Osteoblast (primary cell): ENCODE measurements at places on chromosomes 5 and 9.

- DNase-seq = no peak
Observed at GRCh38 chr9:112015736-112016135, 119.1 kb downstream of the UGCG start.

GRCh38 chr9:130024597-130024994, 18.4 kb downstream of the FNBP1 start:
- no peak for DNase-seq

DNA sequence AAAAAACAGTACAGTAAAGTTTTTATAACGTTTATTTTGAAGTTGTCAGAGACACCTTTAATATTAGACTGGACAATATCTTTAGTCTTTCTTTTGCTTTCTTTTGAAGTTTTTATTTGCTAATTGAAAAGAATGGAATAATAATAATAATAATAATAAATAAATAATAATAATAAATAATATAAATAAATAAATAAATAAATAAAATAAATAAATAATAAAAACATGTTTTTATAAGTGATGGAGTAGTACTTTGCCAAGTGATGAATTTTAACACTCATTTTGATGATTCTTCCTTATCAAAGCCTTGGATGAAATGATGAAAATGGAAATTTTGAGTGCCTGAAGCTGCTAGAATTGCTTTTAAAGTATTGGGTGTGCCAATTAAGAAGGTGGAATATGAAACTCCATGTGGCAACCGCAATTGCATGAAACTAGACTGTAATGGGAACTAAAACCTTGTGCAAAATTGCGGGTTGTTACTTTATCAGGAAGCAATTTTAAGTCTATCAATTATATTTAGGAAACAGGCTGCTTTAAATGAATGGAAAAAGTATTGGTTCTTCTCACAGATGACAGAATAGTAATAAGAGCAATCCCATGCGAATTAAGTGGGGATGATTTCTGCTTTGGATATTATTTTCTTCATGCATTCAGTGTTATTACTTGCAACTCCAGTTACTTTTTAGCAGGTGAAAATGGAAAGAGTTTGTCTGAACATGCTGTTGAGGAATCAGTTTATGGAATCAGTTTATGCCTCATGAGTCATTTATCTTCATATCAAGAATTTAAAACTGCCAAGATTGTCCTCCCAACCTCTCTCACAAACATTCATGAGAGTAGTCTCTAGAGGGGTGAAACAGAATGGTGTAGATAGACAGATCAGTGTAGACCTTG, 4.6 kb downstream of the ANXA1 start:
- DNase-seq = no peak

DNA sequence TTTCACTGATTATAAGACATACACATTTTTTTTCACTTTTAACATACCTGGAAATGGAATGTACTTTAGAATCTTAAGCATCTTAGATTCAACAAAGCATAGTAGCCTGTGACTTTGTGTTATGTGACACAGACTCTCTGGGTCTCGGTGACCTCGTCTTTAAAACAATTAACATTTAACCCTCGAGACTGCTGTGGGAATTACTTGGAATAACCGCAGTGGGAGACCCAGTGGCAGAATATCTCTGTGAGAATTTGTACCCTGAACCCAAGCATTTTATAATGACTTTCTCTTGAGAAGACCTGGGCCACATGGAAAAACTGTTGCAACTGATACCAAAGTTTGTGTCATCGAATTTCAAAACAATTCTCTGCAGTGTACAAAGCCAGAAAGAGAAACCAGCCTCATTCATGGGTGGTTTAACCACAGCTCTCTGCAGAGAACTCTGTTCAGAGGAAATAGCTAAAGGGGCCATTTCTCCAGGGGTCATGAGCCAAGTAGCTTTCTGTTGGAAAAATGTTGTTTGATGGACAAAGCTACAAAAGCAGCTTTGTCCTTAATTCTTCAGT, 10.0 kb upstream of the RETREG1 start:
- no peak for DNase-seq

DNA sequence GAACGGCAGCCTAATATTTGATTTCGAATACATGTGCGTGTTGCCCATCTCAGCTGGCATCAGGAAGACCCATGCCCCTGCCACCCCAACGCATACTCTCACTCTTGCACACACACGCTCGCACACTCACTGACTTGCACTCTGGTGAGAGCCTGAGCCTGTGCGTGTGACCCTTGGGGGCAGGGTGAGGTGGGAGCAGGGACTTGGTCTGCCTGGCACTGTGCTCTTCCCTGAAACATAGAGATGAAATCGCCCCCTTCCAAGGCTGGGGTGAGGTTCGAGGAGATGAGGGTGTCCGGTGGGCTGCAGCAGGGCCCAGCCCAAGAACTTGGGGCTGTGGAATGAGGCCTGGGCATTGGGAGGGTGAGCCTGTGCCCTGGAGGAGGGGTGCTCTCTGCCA, 1.2 kb downstream of the LCN9 start:
- peak; percentile 66 for DNase-seq

GRCh38 chr9:135905380-135906258, 1.7 kb downstream of the CAMSAP1 start:
- DNase-seq = peak; percentile 83

DNA sequence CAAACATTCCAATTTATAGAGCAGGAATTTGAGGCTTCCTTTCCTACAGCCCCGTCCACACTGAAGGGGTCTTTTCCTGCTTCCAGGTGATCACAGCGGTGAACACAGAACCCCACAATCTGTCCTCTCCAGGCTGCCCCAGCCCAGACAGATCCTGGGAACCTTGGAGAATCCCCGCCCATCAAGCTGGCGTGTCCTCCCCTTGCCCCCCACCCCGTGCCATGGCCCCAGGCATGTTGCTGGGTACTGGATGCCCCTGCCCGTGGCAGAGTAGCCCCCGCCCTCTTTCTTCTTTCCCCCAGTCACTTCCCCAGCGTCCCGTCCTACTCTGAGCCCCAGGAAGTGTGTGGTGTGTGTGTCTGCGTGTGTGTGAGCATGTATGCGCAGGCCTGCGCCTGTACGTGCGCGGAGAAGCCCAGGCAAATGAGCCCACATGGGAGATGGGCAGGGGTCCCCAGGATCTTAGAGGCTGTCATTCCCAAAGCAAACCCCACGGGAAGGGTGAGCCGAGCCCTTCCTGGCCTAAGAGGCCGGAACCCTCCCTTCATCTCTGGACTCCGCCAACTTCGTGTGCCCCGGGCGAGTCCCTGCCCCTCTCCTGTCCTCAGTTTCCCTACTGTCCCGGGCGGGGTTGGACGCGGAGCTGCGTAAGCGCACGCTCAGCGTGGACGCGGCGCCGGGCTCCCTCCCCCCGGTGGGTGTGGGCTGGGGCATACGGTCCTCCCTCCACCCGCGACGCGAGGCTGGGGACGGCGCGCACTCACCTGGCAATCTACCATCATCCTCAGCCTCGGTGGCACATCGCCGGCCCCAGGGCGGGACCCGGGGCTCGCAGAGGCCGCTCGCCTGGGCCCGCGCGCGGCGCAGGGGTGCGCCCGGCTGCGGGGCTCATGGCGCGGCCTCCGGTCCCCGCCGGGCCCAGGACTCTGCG, 15.2 kb downstream of the GBGT1 start:
- peak; percentile 94 for DNase-seq
